ENCODE measurements at places on chromosomes 7 and 10. TPM values are rescaled to one million over a fixed set of nuclear protein-coding genes. Genes with fewer than 3 reads are reported as not detected.

DNA sequence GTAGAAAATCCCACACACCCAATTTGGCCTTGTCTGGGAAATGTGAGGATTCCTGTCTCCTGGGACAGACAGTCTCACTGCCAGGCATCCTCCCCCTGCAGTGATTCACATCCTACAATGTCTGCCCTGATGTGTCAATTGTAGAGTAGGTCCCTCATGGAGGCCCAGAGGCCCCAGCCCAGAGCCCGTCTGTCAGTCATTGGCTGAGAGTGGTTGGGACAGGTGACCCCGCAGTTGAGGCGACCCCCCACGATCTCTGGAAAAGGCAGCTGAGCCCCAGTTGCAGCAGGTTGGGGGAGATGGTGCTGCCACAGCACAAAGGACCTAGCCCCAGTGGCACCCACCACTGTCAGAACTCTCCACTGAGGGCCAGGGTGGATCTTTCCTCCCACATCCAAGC is 84.3 kb upstream of the INSIG1 start:
- DNase-seq, result no peak

Gene PILRA
- polyA plus RNA-seq, result 27.8 TPM

Gene IRF5
- 5.0 TPM for polyA plus RNA-seq

Gene TAS2R41
- not detected for polyA plus RNA-seq

GRCh38 chr7:80047856-80048459 is 86.7 kb upstream of the GNAI1 start:
- no peak for DNase-seq

- no peak for DNase-seq
Measured at GRCh38 chr10:117537904-117538524, 4.5 kb upstream of the EMX2 start.

Gene FOXI2
- 0.58 TPM for polyA plus RNA-seq

DNA sequence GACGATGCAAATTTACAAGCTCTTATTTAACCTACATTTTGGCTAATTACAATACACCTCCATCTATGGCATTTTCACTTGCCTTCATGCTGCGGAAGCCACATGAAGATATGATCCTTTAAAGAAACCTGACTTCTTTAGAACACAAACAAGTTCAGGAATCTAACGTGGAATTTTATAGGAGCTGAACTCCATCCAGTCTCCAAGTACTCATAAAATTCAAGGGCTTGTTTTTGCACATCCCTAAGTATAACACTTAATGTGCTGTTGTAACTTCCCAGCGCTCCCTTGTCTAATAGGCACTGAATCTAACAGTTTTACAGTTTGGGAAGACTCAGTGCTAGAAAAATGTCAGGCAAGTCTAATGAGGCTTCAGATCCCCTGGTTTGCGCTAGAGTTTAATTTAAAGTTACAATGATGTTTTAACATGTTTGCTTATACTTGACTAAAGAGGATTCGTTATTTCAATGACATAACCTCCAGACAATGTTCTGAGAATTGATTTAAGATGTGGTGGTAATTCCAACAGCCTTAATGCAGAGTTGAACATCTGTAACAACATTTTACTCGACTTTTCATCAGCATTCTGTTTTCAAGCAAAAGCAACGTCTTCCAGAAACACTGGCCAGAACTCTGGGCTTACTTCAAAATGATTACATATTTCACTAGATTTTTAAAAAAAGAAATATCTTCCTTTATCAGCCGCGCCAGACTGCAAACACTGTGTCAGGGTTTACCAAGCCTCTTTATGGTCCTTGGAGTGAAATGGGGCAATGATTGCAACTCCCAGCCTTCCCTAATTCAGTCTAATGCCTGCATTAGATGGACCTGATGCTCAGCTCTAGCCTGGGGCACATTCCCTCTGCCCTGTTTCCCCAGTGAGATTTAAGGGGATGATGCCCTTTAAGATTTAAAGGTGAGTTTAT is 664.3 kb downstream of the KCNMA1 start:
- DNase-seq, result peak; percentile 68

GRCh38 chr7:79452495-79453265 is 787 bp downstream of the MAGI2 start:
- no peak for DNase-seq

Gene HOXA1
- polyA plus RNA-seq, result 1.6 TPM

Gene SLC39A12
- polyA plus RNA-seq, result 0.04 TPM

- DNase-seq, result no peak
Measured at GRCh38 chr7:46879783-46880182, 702.1 kb downstream of the TNS3 start.

Gene SFRP4
- 2.2 TPM for polyA plus RNA-seq

Gene MMD2
- not detected for polyA plus RNA-seq

DNA sequence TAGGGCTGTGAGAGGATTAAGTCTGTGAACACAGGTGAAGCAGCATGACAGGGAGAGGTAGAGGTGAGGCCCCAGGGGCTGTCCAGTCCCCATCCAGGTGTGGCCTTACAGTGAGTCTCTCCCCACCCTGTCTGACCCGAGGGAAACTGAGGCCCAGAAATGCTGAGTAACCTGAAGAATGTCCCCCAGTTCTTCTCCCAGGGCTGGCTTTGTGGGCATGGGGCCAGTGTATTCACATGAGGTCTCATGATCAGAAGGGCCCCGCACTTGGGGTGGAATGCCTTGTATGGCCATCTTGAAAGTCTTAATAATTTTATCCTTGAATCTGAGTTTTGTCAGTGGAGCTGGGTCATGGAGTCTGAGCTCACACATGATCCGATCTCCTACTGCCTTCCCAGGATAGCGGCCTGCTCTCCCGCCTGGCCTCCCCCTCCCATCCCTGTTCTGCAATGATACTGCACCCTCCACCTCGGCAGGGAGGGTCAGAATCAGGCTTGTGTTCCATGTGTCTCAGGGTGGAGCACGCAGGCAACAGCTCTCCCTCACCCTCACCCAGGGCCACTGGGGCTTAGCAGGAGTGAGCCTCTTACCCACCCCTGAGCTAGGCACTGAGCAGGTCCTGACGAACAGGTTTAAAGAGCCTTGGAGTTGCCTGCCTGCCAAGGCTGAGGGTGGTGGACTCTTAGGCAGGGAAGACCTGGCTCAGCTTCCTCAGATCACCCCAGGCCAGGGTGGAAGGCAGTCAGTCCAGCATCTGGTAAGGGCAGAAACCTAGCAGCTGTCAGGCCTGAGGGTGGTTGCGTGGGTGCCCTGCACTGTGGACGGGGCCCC is 41.4 kb upstream of the NPFFR1 start:
- DNase-seq, result no peak

DNA sequence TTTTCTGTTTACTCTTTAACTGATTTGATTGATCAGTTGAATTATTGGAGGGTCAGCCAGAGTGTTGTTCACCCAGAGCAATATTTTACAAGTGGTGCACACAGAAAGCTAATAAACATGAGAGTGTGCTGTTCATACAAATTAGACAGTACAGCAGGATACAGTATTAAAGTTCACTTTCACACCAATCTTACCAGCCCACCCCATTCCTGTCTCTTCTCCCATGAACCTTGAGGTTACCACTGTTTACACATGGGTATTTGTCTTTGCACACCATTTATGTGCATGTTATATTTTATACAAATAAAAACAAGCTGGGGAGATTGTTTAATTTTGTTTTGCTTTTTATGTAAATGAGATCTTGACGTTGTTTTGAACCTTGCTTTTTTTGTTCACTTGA is 6.5 kb downstream of the CALU start:
- no peak for DNase-seq

Gene SPDYE3
- 0.10 TPM for polyA plus RNA-seq

DNA sequence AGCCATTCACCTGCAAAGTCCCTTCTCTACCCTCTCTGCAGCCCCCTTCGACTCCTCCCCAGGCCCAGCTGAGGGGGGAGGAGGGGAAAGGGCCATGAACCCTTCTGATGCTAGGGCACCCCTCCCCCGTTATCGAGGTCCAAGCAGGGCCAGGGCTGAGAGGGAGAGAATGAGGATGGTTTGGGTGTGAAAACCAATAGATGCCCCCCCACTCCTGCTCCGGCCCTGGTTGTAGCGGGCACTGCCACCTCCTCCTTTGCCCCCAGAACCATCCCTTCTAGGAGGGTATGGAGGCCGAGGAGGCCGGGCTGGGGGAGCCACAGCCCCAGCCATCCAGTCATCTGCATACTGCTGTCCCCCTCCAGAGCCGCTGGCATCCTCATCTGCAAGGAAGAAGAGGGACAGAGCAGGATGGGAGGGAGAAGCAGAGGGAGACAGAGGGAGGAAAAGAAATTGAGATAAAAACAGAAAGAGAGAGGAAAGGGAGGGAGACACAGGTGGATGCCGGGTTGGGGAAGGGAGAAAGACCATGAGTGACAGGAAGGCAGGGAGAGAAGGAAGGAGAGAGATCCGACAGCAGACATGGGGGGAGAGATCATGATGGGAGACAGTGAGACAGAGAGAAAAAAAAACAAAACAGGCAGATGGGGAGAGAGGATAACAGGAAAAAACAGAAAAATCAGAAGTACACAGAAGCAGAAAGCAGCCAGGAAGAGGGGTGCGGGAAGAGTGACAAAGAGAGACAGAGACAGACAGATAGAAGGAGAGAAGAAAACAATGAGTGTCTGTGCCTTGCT is 1.9 kb upstream of the GAL3ST4 start:
- DNase-seq, result no peak

DNA sequence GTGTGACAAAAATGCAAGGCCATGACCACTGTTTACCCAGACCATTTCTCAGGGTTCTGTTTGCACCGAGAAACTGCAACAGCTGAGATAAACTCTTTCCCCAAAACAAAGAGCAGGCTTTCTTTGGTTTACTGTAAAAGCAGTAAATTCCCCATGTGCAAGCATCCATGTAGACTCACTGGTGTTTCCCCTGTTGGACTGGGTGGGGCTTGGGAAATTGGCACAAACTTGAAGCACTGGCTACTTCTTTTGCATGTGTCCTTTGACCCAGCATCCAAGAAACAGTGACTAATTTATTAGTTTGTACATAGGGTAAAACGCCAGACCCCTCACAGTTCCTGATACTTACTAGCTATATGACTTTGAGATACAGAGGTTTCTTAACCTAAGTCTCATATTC is 12.3 kb downstream of the IQUB start:
- DNase-seq, result no peak

DNA sequence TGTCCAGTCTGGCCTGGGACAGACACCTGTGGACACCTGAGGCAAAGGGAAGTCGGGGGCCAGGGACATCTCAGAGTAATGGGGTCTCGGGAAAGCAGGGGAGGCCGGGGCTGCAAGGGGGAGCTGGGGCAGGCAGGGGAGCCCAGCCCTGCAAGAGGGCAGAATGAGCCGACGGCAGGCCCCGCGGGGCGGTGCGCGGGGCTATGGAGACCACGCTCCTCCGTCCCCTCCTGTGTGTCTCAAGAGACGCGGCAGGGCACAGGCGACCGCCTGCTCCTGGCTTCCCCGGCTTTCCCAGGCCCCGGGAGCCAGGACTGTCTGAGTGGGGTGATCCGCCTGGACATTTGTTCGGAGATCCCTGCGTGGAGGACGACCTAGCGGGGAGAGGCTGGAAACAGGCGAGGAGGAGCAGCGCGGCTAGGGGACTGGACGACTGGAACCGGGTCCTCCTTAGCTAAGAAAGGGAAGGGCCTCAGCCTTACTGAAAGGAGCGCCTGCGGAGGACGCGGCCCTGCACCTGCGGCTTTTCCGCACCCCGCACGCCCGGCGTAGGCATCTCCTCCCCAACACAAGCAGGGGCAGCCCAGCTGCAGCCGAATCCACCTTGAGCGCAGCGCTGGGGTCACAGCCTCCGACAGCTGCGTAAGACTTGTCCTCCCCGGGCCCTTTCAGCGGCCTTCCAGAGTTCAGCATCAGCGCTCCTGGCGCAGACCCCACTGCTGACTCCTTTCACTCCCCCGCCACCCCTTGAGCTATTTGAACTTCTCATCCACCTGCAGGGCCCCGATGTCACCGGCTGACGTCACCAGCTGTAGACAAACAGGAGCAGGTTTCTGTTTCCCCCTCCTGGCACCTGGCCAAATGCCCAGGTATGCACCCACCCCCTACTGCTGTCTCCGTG is 176.4 kb downstream of the ZNF248 start:
- DNase-seq, result no peak

DNA sequence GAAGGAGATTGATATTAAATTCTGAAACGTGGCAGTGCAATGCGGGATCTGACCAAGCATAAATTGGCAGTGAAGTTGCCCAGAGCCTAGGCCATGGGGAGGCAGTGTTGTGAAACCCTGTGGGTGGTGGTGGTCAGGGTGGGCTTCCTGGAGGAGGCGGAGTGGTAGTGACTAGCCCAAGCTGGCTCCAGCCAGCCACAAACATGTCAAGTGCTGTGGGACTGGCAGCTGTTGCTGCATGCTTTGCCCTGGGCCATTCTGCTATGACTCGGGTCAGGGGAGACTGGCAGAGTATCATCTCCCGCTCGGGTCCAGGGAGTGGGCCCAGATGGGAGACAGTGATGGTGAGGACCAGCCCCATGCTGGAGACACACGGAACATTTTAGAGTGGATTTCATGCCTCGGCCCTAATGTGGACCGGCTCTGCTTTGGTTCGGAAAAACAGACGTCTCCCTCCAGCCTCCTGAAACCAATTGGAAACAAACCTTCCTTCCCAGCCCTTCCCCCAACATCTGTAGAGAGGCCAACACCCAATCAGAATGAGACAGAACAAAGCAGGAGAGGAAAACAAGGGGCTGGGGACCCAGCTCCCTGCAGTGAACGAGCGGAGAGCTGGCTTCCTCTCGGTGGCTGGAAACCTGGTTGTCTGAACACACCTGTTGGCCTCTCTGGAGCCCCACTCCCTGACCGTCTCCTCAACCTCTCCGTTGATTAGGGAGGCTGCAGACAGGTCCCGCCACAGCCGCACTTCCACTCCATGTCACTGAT is 58.2 kb downstream of the TMEM270 start:
- no peak for DNase-seq

Gene BHLHA15
- polyA plus RNA-seq, result not detected

DNA sequence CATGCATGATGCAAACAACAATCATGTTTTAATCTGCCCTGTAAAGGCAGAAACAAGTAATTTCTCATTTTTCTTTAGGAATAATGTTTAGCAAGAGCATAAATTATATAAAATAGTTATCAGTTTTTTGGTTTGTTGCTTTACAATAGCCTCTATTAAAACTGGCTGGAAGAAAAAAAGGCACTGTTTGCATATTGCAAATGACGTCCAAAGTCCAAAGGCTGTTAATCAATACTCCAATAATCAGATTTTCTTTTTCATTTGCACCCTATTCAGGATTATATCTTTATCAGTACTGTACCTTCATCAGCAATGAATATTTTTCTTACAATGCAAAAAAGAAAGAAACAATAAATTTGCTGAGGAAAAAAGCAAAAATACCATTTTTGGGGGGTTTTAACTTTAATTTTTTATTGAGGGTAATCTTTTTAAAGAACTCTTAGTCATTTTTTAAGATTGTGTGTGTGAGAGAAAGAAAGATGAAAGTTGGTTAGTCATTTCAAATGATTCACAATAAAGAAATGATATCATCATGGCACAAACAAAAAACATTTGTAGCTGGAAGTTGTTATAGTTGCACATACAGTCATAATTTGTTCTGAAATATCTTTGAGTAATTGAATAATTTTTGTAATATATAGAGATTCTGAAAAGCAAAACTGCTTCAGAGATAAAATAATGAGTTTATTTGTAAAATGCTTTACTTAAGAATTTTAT is 44.4 kb upstream of the AKR1C2 start:
- DNase-seq, result no peak

All from urinary bladder (tissue), 4 donors.